ENCODE measurements at places on chromosomes 3 and 15.

GRCh38 chr3:126649556-126650092 lies 5.3 kb downstream of the TXNRD3 start:
- no peaks in the 10 kb centered on the region for H3K36me3 ChIP-seq
- H3K4me1 ChIP-seq, result no peaks in the 10 kb centered on the region
- H3K27me3 ChIP-seq, result no peaks in the 10 kb centered on the region
- no peak for DNase-seq
- H3K4me3 ChIP-seq, result no peak overlapping the region

- no peak overlapping the region for H3K4me3 ChIP-seq
- H3K27ac ChIP-seq, result no peak overlapping the region
- H3K36me3 ChIP-seq, result no peaks in the 10 kb centered on the region
Observed at GRCh38 chr3:32002561-32003368, 21.2 kb downstream of the ZNF860 start.

DNA sequence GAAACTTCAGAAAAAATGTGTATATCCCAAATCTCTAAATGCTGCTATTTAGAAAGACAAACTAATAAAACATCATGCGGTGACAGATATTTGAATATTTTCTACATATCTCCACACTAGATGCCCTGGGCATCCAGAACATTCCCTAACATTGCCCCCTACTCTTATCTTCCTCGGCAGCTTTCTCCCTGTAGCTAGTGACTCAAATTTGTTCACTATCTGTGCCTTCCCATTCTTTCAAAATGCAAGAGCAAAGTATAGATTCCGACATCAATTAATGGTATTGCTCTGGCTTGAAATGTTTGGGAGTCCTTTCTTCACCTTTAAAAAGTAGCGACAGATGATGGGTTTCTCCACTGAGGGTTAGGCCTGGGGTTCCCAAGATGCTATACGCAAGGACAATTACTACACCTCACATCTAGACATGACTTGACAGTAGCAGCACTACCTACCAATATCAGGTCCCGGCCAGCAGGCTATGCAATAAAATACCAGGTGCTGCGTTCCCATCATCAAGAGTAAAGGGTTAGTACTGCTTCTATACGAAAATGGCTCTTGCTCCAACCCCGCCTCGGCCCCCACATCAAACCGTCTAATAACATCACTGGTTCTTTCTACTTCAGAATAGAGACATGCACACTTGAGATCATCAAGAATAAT lies 631 bp downstream of the UBR1 start:
- peak overlapping the region; percentile 87 for H3K4me3 ChIP-seq
- H3K4me1 ChIP-seq, result peaks cover 50% of the 10 kb centered on the region
- no peak for DNase-seq
- H3K27me3 ChIP-seq, result no peaks in the 10 kb centered on the region
- H3K36me3 ChIP-seq, result peaks cover 10% of the 10 kb centered on the region

DNA sequence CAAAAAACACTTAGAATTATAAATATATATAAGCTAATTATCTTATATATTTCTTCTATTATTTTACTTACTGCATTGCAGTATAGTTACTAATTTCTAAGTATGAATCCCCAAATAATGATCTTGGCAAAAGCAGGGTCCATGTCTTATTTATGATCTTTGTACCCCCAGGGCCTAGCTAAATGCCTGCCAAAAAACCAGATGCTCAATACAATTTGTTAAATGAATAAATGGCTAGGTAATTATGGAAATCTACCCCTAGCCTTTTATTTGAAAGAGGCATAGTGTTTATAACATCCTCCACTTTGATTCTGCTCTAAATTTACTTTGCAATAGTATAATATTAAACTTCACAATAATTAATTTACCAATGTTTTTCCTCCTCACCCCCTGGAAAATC lies 69.5 kb downstream of the CSNK1G1 start:
- H3K4me1 ChIP-seq, result no peaks in the 10 kb centered on the region
- no peaks in the 10 kb centered on the region for H3K27me3 ChIP-seq
- no peaks in the 10 kb centered on the region for H3K36me3 ChIP-seq
- no peak overlapping the region for H3K4me3 ChIP-seq

GRCh38 chr3:63857311-63857710 lies 6.3 kb downstream of the THOC7 start:
- no peak overlapping the region for H3K4me3 ChIP-seq
- peaks cover 18% of the 10 kb centered on the region for H3K4me1 ChIP-seq
- no peaks in the 10 kb centered on the region for H3K27me3 ChIP-seq
- no peaks in the 10 kb centered on the region for H3K36me3 ChIP-seq
- H3K27ac ChIP-seq, result no peak overlapping the region

DNA sequence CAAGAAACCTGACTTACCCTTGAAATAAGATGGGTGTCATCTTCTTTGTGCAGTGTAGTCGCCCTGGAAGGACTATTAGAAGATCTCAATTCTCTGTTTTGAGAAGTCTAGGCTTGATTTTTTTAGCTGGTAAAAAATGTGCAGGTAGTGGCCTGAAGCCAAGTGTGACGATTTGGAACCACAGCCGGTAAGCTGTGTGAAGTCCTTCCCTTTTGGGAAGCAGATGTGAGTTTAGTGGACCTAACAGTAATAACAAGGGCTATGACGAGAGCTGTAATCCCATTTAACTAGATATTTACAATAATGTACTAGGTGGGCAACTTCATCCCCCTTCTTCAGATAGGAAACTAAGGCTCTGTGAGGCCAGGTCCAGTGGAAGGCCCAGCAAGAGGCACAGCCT lies 81.7 kb upstream of the MYZAP start:
- no peaks in the 10 kb centered on the region for H3K4me1 ChIP-seq
- DNase-seq, result no peak
- H3K27ac ChIP-seq, result no peak overlapping the region
- H3K4me3 ChIP-seq, result no peak overlapping the region

DNA sequence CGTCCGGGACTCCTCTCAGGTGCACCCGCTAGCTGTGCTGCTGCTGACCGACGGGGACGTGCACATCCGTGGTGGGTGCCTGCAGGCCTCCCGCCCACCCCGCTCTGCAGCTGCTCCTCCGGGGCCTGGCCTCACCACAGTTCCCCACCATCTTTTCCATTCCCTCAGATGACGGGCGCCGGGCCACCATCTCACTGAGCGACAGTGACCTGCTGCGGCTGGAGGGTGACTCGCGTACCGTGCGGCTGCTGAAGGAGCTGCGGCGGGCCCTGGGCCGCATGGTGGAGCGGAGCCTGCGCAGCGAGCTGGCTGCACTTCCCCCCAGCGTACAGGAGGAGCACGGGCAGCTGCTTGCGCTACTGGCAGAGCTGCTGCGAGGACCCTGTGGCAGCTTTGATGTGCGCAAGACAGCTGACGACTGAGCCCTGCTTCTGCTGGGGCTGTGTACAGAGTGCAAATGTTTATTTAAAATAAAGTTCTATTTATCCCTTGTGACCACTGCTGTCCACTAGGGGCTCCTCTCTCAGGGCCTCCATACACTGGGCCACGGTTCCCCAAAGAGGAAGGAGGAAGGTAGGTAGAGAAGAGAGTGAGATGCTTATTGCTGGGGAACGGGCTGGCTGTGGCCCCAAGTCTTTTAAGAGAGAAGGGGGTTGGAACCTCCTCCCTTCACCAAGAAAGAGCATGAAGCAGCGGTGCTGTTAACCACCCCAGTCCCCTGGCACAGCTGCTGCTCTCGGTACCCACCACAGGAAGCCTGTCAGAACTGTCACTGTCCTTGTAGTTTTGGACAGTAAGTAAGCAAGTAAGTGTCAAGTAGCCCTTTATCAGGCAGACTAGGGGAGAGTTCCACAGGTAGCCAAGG lies 47.0 kb downstream of the DHX30 start:
- peaks cover 62% of the 10 kb centered on the region for H3K36me3 ChIP-seq
- no peak for DNase-seq
- H3K27me3 ChIP-seq, result no peaks in the 10 kb centered on the region
- no peak overlapping the region for H3K27ac ChIP-seq

DNA sequence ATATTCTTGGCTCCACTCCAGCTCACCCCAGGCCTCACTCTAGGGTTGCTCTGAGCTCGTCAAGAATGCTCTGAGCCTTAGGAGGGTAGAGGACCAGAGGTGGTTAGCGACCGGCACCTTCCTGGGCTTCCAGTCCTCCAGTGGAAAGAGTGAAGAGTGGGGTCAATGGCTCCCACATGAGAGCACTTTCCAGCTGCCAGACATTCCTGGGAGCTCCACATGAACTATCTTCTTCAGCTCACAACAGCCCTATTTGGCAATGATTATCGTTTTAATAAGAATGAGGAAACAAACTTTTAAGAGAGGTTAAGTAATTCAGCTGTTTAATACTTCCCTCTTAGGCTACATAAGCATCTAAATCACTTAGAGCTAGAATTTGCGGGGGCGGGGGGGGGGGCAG lies 139.3 kb downstream of the STT3B start:
- H3K4me3 ChIP-seq, result no peak overlapping the region
- no peaks in the 10 kb centered on the region for H3K4me1 ChIP-seq
- no peaks in the 10 kb centered on the region for H3K27me3 ChIP-seq
- H3K27ac ChIP-seq, result no peak overlapping the region
- no peak for DNase-seq

- H3K27ac ChIP-seq, result no peak overlapping the region
- no peaks in the 10 kb centered on the region for H3K27me3 ChIP-seq
- no peak overlapping the region for H3K4me3 ChIP-seq
Observed at GRCh38 chr3:48756640-48757039, 39.6 kb upstream of the IP6K2 start.

DNA sequence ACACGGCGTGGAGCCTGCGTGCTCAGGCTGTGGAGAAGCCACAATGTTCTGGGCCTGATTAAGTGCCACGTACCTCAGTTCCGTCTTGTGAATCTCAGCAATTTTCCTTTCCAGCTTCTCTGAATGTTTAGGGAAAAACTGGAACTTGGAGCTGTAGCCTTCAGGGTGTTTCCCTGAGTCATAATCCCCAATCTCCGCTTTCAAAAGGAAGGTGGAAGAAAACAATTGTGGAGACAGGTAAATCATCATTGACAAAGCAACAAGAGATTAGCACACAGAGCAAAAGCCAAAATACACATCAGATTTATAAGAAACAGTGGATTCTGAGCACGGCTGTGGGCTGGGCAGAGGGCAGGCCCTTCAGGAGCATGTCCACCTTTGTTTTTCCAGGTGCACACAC lies 79.0 kb downstream of the WDR76 start:
- no peaks in the 10 kb centered on the region for H3K4me1 ChIP-seq
- no peak overlapping the region for H3K4me3 ChIP-seq
- no peak overlapping the region for H3K27ac ChIP-seq
- H3K36me3 ChIP-seq, result no peaks in the 10 kb centered on the region
- no peaks in the 10 kb centered on the region for H3K27me3 ChIP-seq

DNA sequence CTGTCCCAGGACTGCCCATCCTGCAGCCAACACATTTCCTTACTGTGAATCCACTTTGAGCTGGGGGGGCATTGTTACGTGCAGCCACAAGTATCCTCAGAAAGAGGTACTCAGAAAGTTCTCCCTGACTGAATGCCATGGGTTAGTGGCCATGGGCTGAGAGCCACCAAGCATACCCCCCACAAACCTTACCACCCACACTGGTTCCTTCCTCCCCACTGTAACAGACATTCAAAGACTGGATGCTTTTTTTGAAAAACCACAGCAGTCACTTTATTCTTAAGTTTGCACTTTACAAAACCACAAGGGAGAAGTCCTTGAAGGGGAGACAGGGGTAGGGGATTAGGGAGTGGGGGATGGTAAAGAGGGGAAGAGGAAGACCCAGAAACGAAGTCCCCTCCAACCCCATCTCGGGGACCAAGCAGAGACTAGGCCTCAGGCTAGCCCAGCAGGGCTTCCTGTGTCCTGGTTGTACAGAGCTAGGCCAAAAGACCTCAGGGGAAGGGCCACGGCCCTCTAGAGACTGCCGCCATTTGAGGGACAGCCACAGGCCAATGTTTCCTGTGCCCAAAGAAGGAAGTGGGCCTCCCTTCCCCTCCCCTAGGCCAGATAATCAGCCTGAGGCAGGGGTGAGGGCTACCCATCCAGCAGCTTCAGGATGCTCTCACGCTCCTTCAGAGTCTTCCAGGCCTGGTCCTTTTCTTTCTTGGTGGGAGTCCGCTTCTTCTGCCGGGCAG lies 10.1 kb upstream of the CAMK1 start:
- DNase-seq, result peak; percentile 50
- peaks cover 14% of the 10 kb centered on the region for H3K36me3 ChIP-seq
- no peak overlapping the region for H3K4me3 ChIP-seq
- H3K27me3 ChIP-seq, result no peaks in the 10 kb centered on the region
- peak overlapping the region; percentile 50 for H3K27ac ChIP-seq

Data from CD4-positive, alpha-beta memory T cell (primary cell).